ENCODE measurements at places on chromosomes 13 and 19.

DNA sequence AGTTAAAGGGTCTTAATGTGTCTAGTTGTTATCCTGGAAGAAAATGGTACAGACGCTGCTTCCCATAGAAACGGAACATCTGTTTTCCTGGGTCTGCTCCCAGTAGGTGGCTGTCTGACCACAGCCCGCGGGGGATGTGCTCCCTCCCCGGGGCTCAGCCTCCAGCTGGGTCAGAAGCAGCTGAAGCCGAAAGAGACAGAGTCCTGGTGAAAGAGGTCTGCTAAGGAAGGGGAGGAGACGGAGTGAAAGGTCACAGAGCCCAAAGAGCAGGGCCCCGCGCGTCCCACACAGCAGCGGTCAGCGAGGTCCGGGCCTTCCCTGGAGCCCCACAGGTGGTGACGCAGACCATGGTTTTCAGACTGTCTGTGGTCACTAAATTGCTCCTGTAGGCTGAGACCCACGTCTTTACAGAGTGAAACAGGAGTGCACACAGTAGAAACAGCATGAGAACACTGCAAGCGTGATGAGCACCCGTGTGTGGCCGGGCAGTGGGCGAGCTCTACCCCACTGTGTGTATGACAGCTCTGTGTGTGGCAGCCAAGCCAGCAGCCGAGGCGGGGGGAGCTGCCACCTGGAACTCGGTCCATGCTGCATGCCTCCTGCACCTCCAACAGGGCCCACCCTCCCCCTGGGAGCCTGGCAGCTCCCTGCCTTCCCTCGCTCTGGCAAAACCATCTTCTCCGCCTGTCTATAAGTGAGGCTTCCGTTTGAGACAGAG, 52.0 kb upstream of the C13orf46 start:
- no peak for DNase-seq

DNA sequence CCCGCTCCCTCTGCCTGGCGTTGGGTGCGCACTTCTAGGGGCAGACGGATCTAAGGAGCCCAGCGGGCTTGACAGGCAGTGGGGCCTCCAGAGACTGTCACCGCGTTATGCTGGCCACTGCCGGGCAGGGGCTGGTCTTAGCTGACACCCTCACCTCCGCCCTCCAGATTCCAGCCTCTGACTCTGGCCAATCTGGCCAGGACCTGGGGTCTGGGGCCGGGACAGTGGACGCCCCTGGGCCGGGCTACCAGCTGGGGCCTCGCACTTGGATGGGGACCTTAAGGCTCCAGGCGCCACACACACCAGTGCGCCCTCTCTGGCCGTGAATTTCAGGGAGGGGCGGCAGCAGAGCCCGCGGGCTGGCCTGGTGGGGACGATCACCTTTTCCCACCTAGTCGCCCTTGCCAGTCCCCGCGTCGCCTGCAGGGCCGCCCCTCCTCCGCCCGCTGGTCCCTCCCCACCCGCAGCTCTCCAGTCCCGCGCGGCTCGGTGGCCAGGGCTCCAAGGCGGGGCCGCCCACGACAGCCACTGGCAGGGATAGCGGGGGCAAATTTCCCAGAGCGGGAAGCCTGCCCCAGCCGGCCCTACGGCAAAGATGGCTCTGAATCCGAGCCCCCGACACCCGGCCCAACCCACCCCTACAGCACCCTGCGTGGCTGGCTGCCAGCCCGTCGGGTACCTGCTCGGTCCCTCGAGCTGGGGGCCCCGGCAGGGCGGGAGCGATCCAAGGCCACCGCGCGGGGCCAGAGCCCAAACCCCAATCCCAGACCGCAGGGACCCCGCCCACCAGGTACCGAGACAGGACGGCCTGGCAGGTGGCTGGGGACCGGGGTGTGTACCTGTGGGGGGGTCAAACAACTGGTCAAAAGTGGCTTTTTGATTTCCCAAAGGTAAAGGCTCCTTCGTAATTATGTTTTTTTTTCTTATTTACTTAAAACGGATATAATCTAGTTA, 6.1 kb upstream of the ZNF98 start:
- DNase-seq, result no peak

DNA sequence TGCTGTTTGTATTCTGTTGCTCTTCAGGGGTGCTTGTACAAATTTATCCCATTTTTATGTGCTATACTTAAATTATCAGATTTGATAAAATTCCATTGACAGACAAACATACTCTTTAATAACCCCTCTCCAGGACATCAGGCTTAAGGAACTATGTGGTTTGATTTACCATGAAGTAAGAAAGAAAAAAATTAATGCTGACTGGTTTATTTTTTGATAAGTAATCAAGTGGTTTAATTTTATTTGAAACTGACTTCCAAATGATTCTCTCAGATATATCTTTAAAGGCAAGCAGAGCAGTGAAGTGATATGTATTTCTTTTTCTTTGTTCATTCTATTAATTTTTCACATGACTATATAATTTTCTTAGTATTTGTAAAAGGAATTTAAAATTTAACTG, 1168.1 kb downstream of the OLFM4 start:
- no peak for DNase-seq

- DNase-seq, result peak; percentile 84
Measured at GRCh38 chr13:110714797-110715394, 1.4 kb downstream of the ING1 start.

- no peak for DNase-seq
Measured at GRCh38 chr13:42064259-42064658, 15.8 kb downstream of the DGKH start.

- DNase-seq, result no peak
Measured at GRCh38 chr13:74253161-74253560, 119.0 kb upstream of the KLF12 start.

DNA sequence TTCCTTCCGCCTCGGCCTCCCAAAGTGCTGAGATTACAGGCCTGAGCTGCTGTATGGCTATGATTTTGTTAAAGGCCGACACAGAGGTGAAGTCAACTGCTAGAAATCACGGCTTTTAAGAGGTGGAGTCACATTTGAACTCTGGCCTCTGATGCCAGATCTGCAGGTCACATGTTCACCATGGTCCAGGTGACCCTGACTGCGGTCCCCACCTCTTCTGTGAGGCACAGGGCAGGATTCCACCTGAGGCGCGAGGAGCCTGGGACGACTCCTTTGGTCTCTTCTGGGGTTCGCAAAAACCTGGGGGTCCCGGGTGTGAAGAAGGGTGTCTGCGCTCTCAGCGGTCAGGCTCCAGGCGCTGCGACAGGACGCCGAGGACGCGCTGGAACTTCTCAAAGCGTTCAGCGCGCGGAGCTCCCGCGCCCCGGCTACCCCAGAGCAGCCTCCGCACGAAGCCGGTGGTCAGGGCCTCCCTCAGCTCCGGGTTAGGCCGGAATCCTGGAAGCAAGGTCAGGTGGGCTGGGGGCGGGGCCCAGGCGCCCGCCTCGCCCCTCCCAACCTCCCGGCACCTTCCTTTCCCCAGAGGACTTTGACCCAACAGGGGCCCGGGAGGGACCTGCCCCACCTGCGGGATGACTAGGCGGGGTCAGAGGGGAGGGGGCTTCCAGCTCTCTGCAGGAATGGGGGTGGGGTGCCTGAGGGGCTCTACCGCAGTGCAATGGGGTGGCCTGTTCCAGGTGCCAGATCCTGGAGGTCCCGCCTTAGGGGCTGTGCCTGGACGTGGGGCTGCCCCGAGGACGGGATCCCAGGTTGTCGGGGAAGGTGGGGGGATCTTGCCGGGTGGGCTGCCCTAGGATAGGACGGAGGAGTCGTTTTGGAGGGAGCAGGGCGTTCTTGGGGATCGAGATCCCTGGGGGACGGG, 13.0 kb downstream of the TRIP10 start:
- peak; percentile 66 for DNase-seq

All from sciatic nerve (tissue), 2 donors.